ENCODE measurements at places on chromosomes 5 and 9.

DNA sequence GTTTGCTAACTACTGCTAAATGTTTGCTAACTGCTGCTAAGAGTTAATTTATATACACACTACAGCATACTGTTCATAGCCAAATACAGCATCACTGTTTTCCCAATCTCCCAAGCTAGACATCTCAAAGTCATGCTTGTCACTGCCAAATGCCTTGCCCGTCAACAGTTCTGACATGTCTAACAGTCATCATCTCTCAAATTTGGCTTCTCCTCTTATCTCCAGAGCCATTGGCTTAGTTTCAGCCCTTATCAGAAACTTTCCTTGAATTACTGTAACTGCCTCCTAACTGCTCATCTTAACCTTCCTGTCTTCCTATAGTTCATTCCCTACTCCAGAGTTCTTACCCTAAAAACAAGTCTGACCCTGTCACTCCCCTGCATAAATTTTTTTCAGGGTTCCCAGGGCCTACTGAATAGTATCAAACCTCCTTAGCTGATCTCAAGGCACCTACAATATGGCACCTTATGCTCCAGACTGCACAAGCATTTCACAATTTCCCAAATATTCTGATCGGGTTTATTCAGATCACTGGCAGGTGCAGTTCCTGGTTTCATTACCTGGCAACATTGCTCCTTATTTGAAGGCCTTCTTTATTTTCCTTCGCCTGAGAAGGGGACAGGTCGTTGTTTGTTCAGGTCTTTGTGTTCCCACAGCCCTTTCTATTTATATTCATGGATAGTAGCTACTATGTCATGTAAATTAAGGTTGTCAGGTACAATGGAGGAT, 55.9 kb upstream of the ANKRD55 start:
- DNase-seq: no peak

GRCh38 chr9:104977168-104977567, 49.2 kb upstream of the ABCA1 start:
- no peak for DNase-seq

GRCh38 chr9:19020886-19021455, 12.0 kb downstream of the SAXO1 start:
- DNase-seq: no peak

- no peak for DNase-seq
Measured at GRCh38 chr5:59151162-59151889, 568.5 kb downstream of the RAB3C start.

DNA sequence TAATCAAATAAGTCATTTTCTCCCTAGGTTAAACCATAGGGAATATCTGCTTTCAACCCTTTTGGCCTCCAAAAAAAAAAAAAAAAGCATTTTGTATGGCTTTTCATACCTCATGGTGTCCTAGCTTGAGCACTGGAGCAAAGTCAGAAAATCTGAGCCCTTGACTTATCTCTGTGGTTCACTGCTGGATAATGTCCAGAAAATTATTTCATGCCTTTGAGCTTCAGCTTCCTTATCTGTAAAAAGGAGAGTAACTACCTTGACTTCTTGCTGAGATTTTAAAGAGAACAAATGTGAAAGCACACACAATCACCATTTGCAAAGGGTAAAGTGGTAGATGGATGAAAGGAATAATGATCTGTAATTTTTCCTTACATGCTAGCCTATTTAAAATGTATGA, 165.9 kb downstream of the ALDH1A1 start:
- DNase-seq: no peak

DNA sequence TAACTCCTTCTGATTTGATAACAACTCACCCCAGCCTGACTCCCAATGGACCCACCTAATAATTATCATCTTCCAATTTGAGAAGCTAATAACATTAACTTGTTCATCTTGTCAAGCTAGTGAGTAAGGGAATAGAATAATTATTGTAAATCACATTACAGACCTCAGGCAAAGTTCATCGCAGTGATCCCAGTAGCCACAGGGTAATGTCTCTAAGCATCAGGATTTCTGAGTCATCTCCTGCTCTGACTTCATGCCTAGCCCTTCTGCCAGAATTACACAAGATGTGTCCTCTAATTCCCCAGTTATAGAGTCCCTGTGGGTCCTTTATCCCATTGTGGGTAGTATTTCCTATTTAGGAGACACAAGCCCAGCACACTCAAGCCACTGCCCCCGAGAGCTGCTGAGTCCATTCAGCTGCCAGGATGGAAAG, 365.7 kb downstream of the DEPDC1B start:
- no peak for DNase-seq

DNA sequence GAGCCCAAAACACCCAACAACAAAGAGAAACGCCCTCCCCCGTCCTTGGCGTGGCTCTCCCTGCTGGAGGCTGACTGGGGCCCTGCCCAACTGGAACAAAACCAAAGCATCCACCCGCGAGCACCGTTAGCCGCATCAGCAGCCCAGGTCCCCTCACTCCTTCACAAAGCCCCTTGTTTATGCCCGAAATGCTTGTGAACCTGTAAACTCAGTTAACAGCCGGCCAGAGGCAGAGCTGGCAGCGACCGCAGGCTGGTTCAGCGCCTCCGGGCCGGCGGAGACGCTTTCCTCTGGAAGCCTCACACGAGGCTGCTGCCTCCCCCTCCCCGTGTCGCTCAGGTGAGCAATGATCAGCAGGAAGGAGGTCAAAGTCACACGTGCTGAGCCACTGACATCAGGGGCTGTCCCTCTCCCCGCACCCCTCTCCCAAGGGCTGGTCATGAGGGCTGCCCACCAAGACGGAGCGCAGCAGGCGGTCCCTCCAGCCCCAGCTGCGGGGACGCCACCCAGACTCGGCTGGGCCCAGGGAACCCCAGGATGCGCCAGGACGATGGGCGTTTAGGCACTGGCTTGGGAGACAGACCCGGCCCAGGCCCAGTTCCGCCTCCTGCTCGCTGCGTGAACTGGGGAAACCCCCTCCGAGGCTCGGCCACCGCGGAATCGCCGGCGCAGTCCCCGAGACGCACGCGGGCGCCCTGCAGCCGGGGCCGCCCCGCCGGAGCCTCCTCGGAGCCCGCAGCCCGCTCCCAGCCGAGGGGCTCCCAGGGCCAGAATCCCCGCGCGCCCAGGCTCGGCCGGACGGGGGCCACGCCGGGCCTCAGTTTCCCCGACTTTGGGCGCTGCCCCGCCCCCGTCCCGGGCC, 563 bp downstream of the SNAPC4 start:
- DNase-seq: peak; percentile 25

- DNase-seq: no peak
Measured at GRCh38 chr9:104240890-104241289, 146.8 kb downstream of the SMC2 start.

GRCh38 chr5:8844847-8845246, 701.0 kb downstream of the SEMA5A start:
- no peak for DNase-seq

DNA sequence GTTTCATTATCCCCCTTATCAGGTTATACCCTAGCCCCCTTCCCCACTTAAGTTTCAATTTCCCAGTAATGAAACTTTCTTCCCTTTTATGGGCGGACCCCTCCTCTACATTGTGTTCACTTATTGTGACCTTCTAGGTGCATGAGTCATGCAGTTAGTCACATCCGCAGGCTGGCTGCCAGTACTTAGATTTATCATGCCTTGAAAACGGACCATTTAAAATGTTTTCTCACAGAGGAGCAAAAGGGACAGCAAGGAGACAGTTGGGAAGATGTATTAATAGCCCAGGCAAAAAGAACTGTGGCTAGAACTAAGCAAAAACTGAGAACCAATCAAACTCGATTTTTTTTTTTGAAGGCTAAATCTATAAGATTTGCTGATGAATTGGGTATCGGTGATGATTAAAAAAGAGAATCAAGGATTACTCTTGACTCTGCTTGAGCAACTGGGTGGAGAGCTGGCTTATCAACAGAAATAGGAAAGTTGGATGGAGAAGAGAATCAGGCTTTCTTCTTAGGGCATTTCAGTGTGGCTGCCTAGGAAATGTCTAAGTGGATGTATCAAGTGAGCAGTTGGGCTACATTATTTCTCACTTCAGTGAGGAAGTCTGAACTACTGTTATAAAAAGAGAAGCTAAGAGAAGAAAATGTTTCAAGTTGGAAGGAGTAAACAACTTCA, 615.0 kb downstream of the HINT1 start:
- no peak for DNase-seq

DNA sequence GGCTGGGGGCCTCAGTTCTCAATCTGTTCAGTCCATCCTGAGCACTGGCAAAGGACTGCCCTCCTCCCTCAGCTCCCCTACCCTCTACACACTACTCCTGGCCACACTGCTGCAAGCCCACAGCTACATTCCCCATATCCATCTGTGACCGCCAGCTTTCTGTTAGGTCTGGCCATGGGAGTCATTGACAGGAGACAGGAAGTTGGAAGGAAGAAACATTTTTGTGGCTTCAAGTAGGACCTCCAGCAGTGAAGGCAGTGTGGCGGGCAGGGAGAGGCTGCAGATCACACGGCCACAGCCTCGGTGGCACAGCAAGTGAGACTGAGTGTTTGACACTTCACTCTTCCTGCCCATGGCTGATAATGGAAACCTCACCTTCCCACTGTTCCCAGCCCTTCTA, 55.9 kb downstream of the SECISBP2 start:
- DNase-seq: no peak

DNA sequence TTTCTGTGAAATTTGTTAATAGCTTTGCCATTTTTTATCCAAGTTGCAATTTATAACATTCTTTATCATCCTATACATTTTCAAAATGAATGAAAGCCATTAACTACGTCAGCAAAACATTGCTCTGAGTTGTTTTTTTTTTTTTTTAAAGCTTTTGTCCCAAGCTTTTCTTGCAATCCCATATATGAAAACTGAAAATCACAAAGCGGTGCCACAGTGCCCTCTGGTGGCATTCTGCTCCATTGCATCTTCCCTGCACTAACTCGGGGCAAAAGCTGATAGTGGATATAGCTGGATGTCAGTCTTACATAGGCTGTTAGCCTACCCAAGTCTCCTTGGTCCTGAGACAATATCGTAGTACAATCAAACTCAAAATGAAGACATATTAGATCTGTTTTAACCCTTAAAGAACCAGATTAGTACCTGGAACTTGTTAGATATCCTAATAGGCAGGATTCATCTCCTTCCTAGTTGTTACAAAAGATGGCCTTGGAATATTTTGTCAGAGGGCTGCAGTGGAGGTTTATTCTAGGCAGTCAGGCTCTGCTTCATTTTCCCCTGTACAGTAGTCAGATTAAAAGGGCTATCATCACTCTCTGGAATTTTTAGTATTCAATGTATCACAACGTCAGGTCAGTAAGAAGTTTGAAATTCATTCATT, 669.9 kb downstream of the PTPRD start:
- DNase-seq: no peak
